ENCODE measurements at places on chromosomes 7 and 10. TPM values are rescaled to one million over a fixed set of nuclear protein-coding genes. Genes with fewer than 3 reads are reported as not detected.

Gene LOXL4
- 1.5 TPM for total RNA-seq

Gene HOXA2
- total RNA-seq: 0.49 TPM

Gene ANKRD30A
- not detected for total RNA-seq

Gene JAKMIP3
- total RNA-seq: not detected

Gene CYP2C9
- not detected for total RNA-seq

Gene TMEM270
- total RNA-seq: not detected

Gene SPDYE8
- not detected for total RNA-seq

Gene HPS6
- 29.5 TPM for total RNA-seq
